ENCODE measurements at places on chromosomes 12 and 14.

DNA sequence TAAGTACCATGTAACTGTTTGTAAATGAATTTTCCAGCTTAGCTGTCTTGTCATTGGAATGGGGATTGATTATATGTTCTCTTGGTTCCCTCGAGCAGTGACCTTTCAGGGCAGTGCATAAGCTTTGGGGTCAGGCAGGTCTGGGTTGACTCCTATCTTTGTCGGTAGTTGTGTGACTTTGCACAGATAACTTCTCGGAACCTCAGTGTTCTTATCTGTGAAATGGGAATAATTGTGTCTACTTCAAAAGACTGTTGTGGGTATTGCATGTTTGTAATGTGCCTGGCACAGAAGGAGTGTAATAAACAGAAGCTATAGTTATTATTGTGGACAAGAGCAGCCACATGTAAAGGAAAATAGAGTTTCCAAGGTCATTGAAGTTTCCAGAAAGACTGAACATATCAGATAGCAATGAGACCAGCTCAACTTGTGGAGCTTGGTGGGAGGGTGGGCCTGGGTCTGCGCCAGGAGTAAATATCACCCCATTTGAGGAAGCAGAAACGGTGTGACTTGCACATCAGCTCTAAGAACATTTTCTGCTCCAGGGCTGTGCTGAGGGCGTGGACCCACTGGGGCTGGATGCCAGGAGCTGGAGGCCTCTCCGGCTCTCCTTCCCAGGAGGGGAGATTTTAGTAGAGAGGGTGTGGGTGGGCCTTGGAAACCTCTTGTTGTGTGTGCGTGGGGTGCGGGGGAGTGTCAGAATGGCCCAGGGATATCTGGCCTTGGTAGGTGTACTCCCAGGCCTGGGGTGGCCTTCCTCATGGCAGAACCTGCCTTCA, 19.7 kb downstream of the FOS start:
- no peak for DNase-seq

DNA sequence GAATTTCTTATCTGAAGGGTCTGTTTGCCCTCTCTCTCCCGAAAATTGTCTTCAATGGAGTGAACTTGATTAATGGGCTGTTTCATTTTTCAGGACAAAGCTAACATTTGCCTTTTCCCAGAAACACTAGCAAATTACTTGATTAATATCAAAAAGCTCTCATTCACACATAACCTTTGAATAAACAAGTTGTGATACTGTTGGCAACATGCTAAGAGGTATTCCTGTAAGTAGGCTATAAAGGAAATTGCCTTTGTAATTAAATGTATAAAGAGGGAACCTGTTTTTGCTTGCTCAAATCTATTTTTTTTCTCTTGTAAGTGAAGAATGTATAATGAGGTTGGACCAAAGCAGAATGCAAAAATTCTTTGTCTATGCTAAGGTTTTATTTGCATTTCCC, 457.2 kb downstream of the TMTC2 start:
- no peak for DNase-seq

DNA sequence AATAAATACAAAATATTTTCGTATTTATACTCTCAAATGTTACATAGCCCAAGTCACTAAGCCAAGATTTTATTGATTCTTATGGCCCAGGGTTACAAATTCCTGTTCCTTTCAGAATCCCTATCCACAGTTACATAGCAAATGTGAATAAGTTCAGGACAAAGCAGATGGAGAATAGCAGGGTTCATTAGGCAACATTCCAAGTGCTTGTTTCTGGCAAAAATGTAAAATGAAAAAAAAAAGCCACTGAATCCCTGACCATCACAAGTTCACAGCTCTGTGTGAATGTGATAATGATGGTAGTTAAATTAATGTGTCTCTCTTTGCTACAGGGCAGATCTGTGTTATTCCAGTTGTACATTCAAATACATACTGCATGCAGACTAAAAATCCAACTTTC, 74.6 kb downstream of the KCNC2 start:
- DNase-seq: no peak

DNA sequence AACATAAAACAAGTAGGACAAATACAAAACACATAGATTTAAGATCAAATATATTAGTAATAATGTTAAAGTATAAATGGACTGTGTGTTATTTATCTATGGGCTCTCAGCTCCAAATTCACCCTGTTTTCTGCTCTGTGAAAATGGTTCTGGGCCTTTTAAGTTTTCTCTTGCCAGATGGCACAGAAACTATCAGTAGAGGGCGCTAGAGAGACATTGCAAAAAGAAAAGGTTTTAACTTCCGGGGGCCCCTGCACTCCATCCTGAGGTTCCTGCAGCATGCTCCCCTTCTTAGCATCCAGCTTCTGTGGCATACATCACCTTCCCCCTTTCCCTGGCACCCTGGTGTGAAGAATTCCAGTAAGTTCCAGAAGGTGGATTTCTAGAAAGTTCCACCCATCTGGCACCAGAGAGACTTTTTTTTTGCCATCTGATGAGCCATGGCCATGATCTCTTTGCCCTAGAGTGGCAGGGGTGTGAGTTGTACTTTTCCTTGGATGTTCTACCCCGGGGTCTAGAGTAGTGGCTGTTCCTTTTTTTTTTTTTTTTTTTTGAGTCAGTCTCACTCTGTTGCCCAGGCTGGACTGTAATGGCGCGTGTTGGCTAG, 29.3 kb downstream of the ZCRB1 start:
- DNase-seq: no peak

- peak; percentile 16 for DNase-seq
These were observed 1.0 kb upstream of the TESC start for GRCh38 chr12:117100251-117100650.

DNA sequence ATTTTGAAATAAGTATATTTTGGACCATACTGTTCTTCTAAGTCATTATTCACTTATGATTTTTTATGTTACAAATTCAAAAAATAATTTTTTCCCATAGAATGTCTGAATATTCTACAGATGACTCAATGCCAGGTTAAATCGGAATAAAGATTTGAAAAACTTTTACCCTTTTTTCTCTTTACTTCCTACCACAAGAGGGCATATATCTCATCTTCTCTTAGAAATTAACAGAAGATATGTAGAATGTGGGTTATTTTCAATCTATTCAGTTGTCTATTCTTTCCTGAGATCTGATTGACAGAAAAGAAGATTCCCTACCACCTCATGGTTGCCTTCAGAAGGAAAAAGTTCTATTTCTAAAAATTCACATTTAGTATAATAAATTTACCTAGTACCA, 53.0 kb upstream of the KITLG start:
- peak; percentile 18 for DNase-seq

DNA sequence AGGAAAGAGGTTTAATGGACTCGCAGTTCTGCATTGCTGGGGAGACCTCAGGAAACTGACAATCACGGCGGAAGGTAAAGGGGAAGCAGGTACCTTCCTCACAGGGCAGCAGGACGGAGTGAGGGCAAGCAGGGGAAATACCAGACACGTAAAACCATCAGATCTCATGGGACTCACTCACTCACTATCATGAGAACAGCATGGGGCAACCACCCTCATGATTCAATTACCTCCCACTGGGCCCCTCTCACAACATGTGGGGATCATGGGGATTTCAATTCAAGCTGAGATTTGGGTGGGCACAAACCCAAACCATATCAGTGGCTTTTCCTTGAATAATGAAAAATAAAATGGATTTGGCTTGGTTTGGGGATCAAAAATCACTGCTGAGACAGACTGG, 380.5 kb downstream of the VRK1 start:
- no peak for DNase-seq

All from IMR-90 (cell line).